T-cell (primary cell): ENCODE measurements at places on chromosomes 2 and 18.

DNA sequence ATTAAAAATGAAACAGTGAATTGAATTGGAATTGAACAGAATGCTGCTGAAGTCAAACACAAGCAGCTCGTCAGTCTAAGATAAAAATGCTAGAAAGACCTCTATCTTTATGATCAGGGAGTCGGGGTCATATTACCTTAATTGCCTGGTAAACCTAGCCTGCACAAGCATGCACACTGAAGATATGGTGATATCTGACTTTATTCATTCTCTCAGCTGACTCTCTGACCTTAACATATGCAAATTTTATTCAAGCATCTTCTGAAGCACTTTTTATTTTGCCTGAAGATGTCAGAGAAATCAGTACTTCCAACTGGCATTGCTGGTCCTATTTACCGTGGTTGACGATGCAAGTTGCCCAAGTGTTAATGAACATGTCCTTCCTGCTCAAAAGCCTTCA lies 56.4 kb downstream of the DNER start:
- H3K27me3 ChIP-seq, result no peaks in the 10 kb centered on the region
- H3K4me3 ChIP-seq, result no peak overlapping the region
- no peak overlapping the region for H3K27ac ChIP-seq
- no peak for DNase-seq

- H3K36me3 ChIP-seq, result no peaks in the 10 kb centered on the region
- no peak overlapping the region for H3K27ac ChIP-seq
- DNase-seq, result no peak
- H3K4me3 ChIP-seq, result no peak overlapping the region
- H3K4me1 ChIP-seq, result no peaks in the 10 kb centered on the region
- H3K27me3 ChIP-seq, result no peaks in the 10 kb centered on the region
Measured at GRCh38 chr2:157990173-157990572, 111.5 kb upstream of the UPP2 start.

GRCh38 chr2:217725409-217725808 lies 277.4 kb downstream of the TNS1 start:
- no peak for DNase-seq
- no peaks in the 10 kb centered on the region for H3K4me1 ChIP-seq
- H3K4me3 ChIP-seq, result no peak overlapping the region
- H3K27ac ChIP-seq, result no peak overlapping the region
- H3K27me3 ChIP-seq, result no peaks in the 10 kb centered on the region

- H3K27ac ChIP-seq, result no peak overlapping the region
- H3K4me3 ChIP-seq, result no peak overlapping the region
- no peaks in the 10 kb centered on the region for H3K36me3 ChIP-seq
- no peak for DNase-seq
- no peaks in the 10 kb centered on the region for H3K27me3 ChIP-seq
Measured at GRCh38 chr2:212364112-212364985, 174.3 kb downstream of the ERBB4 start.

DNA sequence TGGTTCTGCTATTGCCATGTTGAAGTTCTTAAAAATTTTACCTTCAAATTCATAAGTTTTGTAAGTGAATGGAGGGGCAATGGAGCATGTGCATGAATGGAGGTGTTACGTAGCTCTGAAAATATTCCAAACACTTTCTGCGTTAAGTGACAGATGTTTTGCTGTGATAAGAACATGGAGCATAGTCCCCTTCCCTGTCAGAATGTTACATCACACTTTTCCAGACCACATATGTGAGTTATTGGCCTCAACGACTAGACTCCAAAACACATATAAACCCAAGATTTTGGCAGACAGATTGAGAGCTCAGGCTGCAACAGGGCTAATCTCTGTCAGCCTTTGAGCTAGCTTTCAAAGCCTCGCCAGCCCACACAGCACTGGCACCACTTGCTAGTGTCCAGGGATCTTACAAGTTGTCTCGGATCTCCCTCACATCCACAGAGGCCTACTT lies 27.2 kb upstream of the MFSD6 start:
- H3K27me3 ChIP-seq, result no peaks in the 10 kb centered on the region
- no peak for DNase-seq
- H3K4me1 ChIP-seq, result no peaks in the 10 kb centered on the region
- no peak overlapping the region for H3K27ac ChIP-seq
- no peak overlapping the region for H3K4me3 ChIP-seq
- H3K36me3 ChIP-seq, result no peaks in the 10 kb centered on the region

DNA sequence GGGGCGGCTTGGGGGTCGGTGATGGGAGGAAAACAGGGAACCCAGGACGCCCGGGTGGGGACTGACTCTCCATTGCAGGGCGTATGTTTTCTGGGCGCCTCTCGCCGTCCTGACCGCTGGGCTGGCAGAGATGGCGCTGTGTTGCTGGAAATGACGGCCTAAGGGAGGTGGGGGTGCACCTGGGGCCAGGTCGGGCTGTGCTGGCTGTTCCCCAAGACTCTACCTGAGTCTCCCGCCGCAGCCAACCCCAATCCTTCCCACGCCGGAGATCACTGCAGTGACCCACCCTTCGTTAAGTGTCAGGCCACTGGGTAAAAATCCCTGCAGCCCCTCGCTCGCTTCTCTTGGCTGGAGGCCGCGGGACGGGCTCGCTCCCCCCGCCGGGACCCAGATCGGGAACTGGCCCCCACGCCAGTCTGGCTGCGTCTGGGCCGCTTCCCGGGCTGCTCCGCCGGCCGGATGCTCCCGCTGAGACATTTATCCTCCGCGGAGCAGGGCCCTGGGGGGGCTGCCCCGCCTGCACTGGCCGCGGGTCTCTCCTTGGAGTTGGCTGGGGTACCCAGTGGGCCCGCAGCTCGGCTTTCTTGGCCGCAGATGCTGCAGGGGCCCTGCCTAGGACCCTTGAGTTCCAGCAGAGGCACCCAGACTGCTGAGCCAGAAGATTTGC lies 7.8 kb upstream of the ARMC9 start:
- peaks cover 63% of the 10 kb centered on the region for H3K27me3 ChIP-seq
- H3K4me3 ChIP-seq, result no peak overlapping the region
- H3K4me1 ChIP-seq, result no peaks in the 10 kb centered on the region
- no peak overlapping the region for H3K27ac ChIP-seq
- DNase-seq, result no peak

- H3K27me3 ChIP-seq, result no peaks in the 10 kb centered on the region
- no peak for DNase-seq
- H3K4me3 ChIP-seq, result no peak overlapping the region
- H3K27ac ChIP-seq, result no peak overlapping the region
- no peaks in the 10 kb centered on the region for H3K4me1 ChIP-seq
Measured at GRCh38 chr2:41701231-41701630, 346.6 kb upstream of the PKDCC start.

DNA sequence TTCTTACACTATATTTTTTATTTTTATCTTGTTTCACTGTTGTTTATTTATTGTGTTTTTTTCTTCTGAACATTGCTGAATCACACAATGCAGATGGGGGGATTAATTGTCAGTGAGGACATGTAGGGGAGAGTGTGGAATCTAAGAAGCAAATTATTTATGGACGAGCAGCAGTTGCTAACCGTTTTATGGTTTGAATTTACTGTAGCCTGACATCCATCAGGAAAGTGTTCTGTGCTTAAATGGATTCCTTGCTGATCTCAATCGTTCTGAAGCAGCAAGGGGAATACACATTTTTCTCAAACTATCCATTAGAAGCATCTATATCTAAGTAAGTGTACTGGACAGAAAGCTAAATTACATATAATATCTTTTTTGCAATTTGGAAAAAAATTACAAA lies 119.5 kb downstream of the CD8B2 start:
- no peaks in the 10 kb centered on the region for H3K27me3 ChIP-seq
- no peaks in the 10 kb centered on the region for H3K36me3 ChIP-seq
- H3K4me1 ChIP-seq, result no peaks in the 10 kb centered on the region
- H3K4me3 ChIP-seq, result no peak overlapping the region
- no peak overlapping the region for H3K27ac ChIP-seq

DNA sequence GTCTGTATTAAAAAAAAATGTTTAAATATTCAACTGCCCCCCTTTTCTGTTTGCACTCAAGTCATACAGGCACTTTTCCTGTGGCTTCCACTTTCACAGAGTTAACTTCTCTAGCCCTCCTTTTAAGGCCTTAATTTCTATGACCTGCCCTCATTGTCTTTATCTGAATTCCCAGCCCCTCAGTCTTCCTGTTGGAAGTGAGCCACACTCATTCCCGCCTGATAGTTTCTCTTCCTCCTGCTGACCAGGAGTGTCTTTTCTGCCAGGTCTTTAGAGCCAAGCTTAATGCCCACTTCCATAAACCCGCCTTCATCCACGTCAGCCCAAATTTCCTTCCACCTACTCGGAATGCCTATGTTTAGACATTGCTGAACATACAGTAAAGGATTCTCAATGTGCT lies 10.5 kb downstream of the COPS8 start:
- H3K4me1 ChIP-seq, result no peaks in the 10 kb centered on the region
- H3K4me3 ChIP-seq, result no peak overlapping the region
- no peak for DNase-seq
- H3K27ac ChIP-seq, result no peak overlapping the region
- H3K36me3 ChIP-seq, result peaks cover 79% of the 10 kb centered on the region

DNA sequence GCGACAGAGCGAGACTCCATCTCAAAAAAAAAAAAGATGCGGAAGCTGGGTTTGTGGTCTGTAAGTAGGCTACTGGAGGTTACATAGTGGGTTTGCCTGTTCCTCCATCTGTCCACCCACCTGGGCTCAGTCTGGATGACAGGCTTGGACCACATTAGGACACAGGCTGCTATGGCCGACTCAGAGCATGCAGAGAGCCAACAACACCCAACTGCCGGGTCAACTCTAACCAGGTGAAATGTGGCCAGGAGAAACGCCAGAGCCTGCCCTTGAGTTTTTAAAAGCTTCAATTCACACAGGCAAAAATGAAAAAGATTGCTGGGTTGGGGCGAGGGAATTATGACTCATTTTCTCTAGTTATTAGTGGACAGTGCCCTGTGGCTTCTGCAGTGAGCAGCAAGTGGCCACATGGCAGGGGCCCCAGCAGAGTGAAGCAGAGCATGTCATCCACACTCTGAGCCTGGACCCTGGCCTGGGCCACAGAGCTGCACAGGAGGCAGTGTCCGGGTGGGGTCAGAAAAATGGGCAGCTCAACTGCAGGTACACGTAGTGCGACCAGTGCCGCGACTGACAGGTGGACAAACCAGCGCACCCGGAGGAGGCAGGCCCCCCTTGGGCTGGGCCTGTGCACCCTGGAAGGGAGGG lies 67.4 kb downstream of the BIN1 start:
- no peak for DNase-seq

DNA sequence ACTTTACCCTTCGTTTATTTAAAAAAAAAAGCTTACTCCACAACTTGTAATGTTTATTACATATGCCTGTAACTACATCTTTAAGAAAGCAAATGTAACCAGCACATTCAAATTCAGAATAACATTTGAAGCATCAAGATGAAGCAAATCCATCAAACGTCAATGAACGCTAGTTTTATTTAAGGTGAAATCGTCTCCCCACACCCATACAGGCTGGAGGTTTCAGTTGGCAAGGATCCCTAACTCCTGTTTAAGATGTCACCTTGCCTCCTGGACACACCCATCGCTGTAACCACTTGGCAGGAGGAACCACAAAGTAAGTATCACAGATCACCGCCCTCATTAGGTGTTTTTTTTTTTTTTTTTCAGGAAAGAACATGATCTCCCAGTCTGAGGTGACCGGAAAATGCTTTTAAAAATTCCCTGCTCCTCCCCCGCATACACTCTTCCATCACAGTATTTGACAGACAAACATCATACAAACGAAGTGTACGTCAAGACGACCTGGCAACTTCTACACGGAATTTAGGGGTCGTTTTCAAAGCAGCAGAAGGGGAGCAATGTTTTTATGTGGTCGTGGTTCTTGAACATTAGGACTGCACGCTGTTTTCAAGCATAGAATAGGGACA lies 19.7 kb upstream of the STPG4 start:
- peak overlapping the region; percentile 99 for H3K4me3 ChIP-seq
- peaks cover 40% of the 10 kb centered on the region for H3K4me1 ChIP-seq
- H3K36me3 ChIP-seq, result peaks cover under 1% of the 10 kb centered on the region
- H3K27ac ChIP-seq, result peak overlapping the region; percentile 76
- no peaks in the 10 kb centered on the region for H3K27me3 ChIP-seq

DNA sequence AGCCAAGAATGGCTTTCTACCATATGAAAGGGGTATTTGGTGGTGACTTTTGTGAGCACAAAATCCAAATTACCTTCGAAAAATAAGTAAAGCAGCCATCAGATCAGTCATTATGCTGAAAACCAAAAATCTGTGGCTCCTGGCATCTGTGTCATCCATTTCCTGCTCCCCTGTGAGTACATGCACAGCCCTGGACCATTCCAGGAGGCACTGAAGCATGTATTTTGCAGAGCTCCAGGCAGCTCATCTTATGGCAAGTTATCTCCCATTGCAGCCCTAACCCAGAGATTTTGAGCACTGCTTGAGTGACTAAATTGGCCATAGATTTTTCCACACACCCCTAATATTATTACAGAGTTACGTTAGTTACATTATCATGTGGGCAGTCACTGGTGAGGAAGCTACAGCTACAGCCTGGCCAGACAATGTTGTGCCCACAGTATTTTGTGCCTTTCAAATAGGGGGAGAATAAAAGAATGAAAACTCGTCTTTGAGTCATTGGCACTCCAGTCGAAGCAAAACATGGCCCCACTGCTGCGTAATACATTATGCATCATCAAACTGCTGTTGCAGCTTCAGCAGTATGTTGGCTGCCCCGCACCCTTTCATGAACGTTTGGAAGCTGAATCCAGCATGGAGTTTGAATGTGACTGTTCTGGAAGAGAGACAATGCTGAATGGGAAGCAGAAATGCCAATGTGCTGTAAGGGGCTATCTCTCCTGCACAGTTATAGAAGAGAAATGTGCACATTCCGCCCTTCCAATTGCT lies 702.2 kb downstream of the RNF144A start:
- H3K4me1 ChIP-seq, result no peaks in the 10 kb centered on the region
- DNase-seq, result no peak
- H3K36me3 ChIP-seq, result no peaks in the 10 kb centered on the region

- H3K27me3 ChIP-seq, result no peaks in the 10 kb centered on the region
- H3K27ac ChIP-seq, result peak overlapping the region; percentile 95
- H3K4me3 ChIP-seq, result no peak overlapping the region
Measured at GRCh38 chr2:174495365-174496012, 8.7 kb upstream of the GPR155 start.

DNA sequence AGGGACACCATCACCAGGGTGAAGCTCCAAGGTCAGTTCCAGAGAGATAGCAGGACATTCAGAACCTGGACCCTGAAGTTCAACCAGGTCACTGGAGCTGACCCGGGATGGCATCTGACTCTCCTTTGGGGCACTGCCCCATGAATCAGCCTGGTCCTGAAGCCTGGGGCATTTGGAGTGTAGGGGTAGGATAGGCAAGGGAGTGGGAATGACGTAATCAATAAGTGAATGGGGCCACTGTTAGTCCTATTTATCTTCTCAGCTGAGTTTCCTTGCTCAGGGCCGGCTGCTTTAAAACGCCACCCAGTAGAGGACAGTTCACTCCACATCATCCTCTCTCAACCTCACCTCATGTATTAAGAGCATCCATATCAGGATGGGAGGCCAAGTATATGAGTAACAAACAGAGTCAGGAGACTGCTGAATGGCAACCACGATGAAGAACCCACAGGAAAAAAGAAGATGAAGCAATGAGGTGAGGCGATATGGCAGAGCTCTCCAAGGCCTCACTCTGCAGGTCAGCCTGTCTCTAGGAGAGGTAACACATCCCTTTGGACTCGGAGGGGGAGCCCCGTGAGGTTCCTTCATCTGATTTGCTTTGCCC lies 1.8 kb upstream of the RFX8 start:
- no peak overlapping the region for H3K27ac ChIP-seq
- H3K27me3 ChIP-seq, result no peaks in the 10 kb centered on the region
- H3K4me3 ChIP-seq, result no peak overlapping the region

GRCh38 chr2:135694711-135695110 lies 46.9 kb upstream of the UBXN4 start:
- no peak overlapping the region for H3K4me3 ChIP-seq
- no peak overlapping the region for H3K27ac ChIP-seq
- H3K27me3 ChIP-seq, result no peaks in the 10 kb centered on the region
- no peaks in the 10 kb centered on the region for H3K36me3 ChIP-seq
